ENCODE measurements at places on chromosomes 7 and 10.

DNA sequence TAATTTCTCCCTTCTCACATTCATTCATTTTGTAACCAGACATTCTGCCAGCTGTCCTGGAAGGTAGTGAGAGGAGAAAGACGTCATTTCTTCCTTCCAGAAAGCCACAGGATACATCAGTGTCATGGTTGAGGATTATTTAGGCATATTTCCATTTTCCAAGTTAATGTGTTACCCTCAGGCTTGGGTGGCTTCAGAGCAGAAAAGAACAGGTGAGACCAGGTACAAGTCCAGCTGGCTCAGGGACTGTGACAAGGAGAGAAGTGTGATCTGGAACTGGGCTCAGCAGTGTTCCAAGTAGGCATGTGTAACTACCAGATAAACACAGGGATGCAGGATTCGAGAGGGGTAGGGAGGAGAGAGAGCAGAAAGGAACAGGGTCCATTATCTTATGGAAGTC, 386.9 kb downstream of the GALNT17 start:
- no peak for DNase-seq

DNA sequence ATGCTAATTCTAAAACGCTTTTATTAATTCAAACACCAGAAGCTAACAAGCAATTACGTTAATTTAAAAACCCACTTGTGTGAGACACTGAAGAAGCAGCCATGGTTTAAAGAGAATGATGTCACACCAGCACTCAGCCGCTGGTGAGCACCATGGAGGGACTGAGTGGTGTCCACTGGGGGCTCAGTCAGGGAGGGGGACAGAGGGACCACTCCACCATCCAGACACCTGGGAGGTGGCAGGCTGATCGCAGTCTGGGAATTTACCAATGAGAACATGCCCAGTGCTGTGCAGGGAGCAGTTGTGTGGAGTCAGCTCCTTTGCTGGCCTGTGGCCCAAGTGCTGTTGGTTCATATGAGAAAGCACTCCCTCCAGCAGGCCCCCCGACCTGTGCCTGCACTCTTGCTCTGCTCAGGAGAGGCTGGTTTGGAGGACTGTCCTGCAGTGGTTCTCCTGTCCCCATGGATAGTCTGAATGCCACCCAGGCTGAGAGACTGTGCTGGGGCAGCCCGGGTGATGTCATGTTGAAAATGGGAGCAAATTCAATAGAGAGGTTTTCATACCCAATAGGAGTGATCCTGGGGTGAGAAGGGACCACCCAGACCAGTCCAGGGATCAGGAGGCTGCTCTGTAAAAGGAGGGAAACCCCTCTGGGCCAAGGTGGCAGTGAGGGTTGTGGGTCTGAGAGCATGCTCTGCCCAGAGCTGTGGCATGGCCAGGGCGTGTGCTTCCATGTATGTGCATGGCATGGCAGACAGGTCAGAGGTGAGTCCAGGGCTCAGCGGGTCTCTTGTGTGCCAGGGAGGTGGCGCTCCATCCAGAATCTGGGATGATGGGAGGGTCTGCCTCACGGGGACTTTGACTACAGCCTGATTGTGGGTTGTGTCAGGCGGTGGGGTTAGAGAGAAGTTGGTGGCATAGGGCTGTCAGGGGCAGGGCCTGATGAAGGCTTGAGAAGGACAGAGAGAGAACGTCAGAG, 12.7 kb downstream of the ADCY1 start:
- DNase-seq: no peak

GRCh38 chr7:155198196-155198892, 99.3 kb upstream of the INSIG1 start:
- no peak for DNase-seq

- no peak for DNase-seq
These were observed 68.1 kb downstream of the CALN1 start for GRCh38 chr7:72343991-72344390.

- no peak for DNase-seq
These were observed 503.9 kb downstream of the DNAJB9 start for GRCh38 chr7:109073543-109073942.

DNA sequence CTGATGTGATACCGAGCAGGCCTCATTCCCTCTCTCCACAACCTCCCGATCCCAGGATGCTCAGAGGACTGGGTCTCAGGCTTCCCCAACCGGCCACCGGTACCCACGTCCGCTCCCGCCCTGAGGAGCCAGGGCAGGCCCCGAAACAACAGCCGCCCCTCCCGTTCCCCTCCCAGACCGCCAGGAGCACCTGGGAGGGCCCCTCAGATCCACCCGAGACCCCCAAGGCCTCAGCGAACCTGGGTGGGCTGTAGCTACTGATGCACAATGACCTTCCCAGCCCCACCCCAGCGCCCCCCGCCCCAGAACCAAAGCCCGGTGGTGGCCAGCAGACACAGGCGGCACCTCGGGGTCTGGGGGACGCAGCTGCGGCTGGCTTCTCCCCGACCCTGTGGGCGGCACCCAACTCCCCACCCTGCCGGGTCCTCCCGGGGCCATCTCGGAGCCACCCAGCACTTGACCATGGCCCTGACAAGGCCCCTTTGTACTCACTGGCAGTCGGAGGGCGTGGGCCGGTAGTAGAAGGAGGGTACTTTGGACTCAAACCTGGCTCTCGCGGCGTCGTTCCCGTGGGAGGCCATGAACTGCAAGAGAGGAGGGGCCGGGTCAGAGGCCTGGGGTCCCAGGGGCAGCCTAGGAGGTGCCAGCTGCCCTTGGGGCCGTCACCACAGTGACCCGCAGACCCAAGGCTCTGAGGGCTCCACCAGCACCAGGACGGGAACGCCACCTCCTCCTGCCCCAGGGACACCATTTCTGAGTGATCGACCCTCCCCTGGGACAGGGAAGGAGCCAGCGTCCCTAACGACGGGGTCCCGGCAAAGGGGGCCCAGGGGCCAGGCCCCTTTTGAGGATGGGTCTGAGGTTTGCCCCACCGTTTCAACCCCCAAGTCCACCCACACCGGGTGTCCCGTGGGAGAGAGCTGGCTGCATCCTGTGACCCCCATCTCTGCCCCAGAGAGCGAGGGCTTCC, 28.1 kb downstream of the ADAP1 start:
- no peak for DNase-seq

DNA sequence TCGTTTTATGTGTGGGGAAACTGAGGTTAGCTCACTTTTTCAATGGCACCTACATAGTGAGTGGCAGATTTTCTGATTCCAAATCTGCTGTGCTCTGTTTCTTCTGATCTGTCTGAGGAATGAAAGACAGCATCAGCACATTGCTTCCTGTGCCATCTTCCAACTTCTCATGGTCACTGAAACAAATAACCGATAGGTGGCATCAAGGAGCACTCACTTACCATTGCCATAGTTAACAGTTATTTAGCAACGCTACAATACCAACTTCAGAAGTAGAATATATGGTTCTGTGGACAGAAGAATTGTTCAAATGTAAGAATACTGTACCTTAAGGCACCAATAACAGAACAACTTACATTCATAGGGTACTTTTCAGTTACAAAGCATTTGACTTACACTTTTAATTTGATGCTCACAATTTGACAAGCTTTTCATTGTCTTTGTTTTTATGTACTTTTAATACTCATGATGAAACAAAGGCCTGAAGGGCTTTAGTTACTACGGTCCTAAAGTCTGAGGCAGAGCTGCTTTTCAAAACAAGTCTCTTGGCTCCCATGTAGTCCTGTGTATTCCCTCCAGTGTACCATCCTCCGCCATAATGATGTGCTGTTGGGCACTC, 228.9 kb upstream of the TCF7L2 start:
- peak; percentile 55 for DNase-seq

DNA sequence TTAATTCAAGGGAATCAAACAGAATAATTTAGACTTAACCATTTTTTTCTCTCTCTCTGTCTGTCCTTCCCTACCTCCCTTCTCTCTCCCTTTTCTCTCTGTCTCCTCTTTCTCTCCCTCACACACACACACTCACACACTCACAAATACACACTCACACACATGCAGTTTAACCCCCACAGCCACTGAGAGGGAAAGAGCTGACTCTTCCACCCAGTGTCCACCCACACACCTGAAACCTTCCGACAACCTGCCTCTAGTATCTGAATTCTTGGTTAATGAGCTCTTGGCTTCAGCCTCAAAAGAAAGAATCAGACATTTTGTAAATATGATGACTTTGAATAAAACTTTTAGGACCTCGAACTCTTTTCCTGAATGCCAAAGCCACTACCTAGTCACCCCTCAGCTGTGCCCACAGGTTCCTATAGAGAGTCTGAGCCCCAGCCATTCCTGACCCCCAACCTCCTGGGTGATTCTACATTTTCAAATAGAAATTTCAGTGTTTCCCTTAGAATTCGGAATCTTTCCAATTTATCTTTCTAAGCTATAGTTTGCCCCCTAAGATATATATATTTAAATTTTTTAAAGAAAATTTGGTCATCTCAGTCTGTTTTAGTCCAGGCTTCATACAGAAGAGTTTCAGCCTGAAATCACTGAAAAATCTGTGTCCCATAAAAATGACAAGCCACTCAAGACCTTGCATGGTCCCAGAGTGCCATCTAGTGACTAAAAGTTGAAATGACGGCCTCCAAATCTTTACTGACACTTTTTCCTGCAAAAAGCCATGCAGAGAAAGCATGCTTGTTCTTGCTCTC, 202.8 kb downstream of the IPMK start:
- peak; percentile 27 for DNase-seq

- DNase-seq: no peak
These were observed 75.7 kb upstream of the SFMBT2 start for GRCh38 chr10:7486528-7486927.

DNA sequence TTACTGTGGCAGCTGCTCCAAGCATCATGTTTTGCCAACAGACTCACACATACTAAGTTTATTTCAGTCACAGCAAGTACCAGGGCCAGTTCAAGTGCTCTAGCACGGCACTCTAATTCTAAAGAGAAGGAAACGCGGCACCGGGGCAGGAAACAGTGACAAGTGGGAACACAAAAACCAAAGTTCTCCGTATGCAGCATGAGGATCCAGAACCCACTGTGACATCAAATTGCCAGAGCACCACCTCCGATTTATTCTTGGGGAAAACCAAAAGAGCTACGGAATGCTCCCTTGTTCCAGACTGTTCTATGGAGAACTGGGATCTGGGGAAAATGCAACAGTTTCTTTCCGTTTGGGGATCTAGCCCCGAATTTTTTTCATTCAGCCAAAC, 448 bp upstream of the PTER start:
- no peak for DNase-seq

- DNase-seq: no peak
These were observed 1.1 kb upstream of the SFXN4 start for GRCh38 chr10:119166564-119166963.

DNA sequence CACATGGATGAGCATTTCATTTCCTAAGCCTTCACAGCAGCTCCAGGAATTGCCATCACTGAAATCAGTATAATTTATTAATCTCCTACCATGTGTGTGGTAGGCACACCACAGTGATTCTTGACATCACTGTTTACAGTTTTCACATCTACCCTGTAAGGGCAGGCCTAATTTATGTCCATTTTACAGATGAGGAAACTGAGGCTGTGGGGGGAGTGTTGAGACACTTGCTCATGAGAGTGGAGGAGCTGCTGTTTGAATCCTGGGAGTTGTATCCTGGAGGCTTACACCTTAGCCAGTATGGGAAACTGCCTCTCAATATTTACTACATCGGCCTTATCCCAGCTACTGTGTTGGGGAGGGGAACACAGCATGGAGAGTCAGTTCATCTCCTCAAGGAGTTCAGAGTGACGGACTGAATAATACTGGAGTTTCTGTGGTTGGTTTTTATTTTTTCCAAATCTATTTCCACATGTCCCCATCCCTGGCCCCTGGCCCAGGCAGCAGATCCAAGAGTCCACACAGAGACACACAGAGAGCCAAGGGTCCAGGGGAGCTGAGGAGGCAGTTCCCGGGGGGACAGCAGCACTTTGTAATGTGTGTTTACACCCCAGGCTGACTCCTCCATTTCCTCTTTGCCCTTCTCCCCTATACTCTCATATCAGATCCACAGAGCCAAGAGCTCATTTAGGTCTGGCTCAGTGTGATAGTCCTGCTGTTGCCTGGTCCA, 13.2 kb downstream of the UBTD1 start:
- DNase-seq: no peak

GRCh38 chr10:104127411-104127810, 5.4 kb downstream of the SFR1 start:
- DNase-seq: peak; percentile 7

DNA sequence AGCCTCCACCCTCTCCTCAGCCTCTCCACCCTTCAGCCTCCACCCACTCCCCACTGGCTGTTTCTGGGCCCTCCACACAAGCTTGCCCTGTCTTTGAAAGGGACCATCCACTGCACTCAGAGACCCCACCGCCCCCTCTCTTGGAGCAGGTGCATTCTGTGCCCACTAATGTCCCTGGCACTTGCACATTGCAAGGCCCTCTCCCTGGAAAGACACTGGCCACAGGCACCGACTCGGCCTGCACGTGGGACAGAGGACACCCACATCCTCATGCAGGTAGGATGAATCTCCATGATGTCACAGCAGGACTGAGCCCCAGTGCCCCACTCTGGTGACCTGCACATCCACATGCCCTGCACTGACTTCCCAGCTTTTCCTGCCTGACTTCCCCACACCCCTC, 36.8 kb upstream of the EBF3 start:
- no peak for DNase-seq

DNA sequence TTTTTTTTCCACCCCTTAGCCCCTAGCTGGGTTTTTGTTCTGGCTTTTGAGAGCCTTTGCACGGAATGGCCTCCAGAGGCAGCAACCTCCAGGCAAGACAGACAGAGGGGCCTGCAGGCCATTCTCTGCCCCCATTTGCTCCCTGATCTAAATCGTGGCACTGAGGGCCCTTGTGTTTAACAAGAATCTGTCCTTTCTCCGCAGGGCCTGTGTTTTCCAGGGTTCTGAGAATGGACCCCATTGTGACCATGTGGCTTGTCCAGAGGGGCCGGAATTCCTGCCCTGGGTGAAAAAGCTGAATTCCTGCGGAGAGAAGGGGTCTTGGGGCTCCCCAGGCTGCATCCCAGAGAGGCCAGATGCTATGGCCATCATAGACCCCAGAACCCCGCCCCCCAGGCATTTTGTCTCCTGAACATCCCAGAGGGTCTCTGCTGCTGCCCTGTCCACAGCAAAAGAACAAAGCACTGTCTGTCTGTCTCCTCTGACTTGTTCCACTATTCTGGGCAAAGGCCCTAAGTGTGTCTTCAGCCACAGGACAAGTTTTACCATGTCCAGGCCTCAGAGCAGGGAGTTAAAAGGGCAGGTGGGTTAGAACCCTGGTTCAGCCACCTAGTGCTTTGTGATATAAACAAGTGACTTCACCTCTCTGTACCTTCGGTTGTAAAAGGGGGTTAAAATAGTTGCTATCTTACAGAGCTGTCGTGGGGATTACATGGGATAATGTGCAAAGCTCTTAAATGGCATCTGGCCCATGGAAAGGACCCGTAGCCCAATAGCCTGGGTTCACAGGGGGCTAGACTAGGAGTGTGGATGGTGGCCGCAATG, 155.6 kb downstream of the SH3PXD2A start:
- no peak for DNase-seq

Measured in Jurkat, Clone E6-1 (cell line).